GM04504 (cell line): ENCODE measurements at places on chromosomes 12 and 14.

DNA sequence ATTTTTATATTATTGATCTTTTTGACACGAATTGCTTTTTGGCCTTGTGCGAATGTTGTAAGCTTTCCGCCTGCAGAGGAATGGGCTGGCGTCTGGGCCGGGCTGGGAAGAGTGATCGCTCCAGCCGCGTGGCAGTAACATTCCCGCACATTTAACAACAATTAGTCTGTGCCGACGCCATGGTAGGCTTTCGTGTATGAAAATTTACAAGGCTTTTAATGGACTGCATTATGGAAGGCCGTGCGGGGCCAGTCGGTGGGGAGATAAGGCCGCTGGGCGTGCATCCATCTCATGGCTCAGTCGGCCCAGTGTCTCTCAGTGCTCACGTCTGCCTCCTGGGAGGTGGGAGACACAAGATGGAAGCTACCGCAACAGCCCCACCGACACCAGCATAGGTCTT lies 142.2 kb downstream of the PHETA1 start:
- DNase-seq, result no peak

DNA sequence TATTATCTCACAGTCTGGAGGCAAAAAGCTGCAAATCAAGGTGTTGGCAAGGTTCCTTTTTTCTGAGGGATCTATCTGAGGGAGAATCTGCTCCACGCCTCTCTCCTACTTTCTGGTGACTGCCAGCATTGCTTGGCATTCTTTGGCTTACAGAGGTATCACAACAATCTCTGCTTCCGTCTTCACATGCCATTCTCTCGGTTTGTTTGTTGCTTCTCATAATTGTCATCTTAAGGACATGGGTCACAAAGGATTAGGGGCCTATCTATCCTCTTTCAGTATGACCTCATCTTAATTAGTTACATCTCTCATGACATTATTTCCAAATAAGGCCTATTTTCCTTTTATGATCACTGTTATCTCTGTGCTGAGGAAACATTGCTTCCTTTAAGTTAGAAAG lies 345.0 kb downstream of the FOXG1 start:
- DNase-seq, result no peak

DNA sequence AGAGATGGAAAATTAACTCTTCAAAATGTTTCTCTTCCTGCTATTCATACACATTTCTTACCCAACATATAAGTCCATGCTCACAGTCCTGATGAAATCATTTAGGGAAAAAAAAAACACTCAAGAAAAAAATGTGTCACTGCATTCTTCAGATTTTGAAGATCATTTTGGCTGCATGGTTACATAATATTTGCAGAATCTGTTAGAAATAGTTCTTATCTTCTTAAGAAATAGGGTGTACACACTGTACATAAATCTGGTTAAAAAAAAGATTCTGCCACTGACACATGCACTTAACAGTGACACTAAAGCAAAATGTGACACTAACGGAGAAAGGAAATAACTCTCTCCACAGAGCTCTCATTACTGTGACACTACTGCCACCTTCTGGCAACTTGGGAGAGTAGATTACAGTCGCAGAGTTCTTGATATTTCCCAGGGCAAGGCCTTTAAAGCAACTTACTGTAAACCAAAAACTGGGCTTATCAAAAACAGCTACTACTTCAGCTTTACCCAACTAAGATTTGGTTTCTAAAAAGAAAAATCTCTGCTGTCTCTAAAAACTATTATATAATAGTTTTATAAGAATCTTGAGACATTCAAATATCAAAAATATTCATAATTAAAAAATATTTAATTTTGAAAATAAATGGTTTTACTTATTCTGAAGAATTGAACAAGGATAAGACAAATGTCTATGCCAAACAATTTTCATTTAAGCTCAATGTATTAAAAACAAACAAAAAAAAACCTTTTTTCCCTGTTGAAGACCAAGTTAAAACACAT lies 65.0 kb downstream of the SETD3 start:
- peak; percentile 72 for DNase-seq

DNA sequence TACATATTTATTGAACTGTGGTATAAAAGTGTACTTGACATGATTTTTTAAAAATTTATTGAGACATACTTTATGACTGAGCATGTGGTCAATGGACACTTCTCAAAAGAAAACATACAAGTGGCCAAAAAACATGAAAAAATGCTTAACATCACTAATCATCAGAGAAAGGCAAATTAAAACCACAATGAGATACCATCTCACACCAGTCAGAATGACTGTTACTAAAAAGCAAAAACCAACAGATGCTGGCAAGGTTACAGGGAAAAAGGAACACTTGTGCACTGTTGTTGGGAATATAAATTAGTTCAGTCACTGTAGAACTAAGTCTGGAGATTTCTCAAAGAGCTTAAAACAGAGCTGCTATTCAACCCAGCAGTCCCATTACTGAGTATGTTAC lies 1177.6 kb downstream of the GALC start:
- DNase-seq, result no peak

GRCh38 chr14:41549821-41550607 lies 56.7 kb upstream of the LRFN5 start:
- no peak for DNase-seq

- DNase-seq, result no peak
These were observed 91.6 kb downstream of the LRRC74A start for GRCh38 chr14:76917745-76918255.

- no peak for DNase-seq
These were observed 1.2 kb downstream of the ZNF410 start for GRCh38 chr14:73887694-73888459.

GRCh38 chr14:26598672-26599131 lies 869 bp upstream of the NOVA1 start:
- no peak for DNase-seq

GRCh38 chr12:24467226-24467625 lies 481.7 kb downstream of the BCAT1 start:
- no peak for DNase-seq

- no peak for DNase-seq
These were observed 118.2 kb upstream of the GSC start for GRCh38 chr14:94888121-94888520.

GRCh38 chr14:37252434-37252833 lies 54.7 kb downstream of the MIPOL1 start:
- no peak for DNase-seq

- DNase-seq, result no peak
These were observed 484 bp downstream of the PPP1CC start for GRCh38 chr12:110742096-110742717.

- DNase-seq, result no peak
These were observed 235.0 kb upstream of the DCN start for GRCh38 chr12:91417650-91418049.

DNA sequence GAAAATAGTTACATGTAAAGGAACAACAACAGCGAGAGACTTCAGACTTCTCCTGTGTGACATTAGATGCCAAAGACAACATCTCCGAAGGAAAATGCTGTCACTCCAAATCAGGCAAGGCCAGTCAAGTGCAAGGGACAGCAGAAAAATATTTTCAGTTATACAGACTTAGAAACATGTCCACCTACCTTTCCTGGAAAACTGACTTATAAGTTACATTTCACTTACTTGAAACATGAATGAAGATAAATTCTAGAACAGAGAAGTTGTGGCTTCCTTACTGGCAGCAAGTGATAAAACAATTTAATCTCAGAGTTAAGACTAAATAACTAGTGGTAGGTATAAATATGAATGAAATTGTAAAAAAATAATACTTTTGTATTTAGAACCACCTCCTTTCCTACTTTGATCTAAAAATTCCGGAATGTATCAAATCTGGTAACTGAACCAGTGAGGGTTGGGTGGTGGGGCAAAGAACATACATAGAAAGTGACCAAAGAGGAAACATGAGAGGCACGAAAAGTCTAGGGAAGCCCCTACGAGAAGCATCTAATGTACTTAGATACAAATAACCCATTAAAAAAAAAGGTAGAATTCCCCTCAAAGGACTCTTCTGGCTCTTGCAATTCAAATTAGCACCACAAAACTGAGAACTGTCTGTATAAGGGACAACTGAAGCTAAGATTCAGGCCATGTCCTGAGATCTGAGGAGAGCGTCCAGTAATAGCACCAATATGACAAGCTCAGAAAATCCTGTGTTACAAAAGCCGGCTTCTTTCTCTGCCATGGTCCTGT lies 21.2 kb downstream of the MTHFD1 start:
- no peak for DNase-seq

GRCh38 chr14:47763188-47763854 lies 87.9 kb upstream of the MDGA2 start:
- no peak for DNase-seq

DNA sequence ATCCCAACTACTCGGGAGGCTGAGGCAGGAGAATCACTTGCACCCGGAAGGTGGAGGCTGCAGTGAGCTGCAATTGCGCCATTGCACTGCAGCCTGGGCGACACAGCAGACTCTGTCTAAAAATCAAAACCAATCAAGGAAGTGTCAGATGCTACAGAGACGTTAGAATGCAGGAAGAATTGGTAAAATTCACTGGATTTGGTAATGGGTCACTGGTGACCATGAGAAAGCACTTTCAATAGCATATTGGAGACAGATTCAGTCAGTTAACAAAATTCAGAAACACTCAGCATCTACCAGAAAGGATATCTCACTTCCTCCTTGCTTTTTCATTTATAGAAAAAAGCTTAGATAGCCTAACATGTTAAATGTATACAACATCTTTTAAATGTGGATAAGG lies 17.5 kb downstream of the BIN2 start:
- no peak for DNase-seq

GRCh38 chr14:74240794-74241651 lies 1.8 kb downstream of the VSX2 start:
- no peak for DNase-seq

GRCh38 chr12:15563663-15564062 lies 225.5 kb downstream of the EPS8 start:
- no peak for DNase-seq

GRCh38 chr14:21039585-21040369 lies 2.4 kb upstream of the RNASE7 start:
- DNase-seq, result no peak

GRCh38 chr14:23077962-23078361 lies 17.0 kb downstream of the ACIN1 start:
- no peak for DNase-seq

DNA sequence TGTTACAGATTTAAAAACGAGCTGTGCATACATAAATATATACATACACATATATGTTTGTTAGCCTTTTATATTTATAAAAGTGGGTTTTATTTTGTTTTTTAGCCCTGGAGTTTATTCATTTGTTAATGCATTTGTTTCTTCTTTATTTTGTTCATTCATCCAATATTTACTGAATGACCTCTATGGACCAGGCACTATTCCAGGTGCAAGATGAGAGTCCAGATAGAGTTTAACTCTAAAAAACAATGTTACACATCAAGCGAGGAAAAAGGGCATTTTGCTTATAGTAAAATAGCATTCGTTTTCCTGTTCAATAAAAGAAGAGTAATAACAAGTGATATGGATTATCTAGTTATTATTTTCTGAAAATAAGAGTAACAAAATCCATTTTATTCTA lies 14.2 kb downstream of the ACSS3 start:
- DNase-seq, result no peak

GRCh38 chr12:6463216-6463615 lies 7.3 kb downstream of the VAMP1 start:
- no peak for DNase-seq
